NCI-H1436 treated with DMSO at 0.1 percent for 48 hours (cell line): ENCODE measurements at places on chromosomes 3 and 15.

GRCh38 chr3:61777483-61777882 is 216.1 kb downstream of the PTPRG start:
- no peak for DNase-seq

DNA sequence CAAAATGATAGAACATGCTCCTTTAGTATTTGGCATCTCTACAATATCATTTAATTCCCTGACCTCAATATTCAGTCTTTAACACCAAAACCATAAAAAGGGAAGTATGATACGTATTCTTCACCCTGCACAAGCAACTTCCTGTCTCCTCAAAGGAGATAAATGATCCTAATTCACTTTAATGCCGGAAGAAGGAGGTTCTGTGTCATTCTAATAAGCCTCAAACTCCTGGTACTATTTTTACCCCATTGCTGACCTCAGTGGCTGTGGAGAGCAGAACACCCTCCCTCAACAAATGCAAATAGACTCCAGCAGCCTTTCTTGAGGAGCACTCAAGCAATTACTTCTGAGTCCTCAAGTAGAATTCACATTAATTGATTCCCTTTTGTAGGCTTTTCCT is 173.3 kb downstream of the TMEM108 start:
- DNase-seq = peak; percentile 82

GRCh38 chr3:114178770-114179368 is at the start of gene DRD3:
Gene DRD3 (minus strand): TSS chr3:114179052. CDS start chr3:114171992, 7,060 bp downstream.
- no peak for DNase-seq

GRCh38 chr3:159319156-159319555 is 517.3 kb downstream of the MFSD1 start:
- DNase-seq = no peak

DNA sequence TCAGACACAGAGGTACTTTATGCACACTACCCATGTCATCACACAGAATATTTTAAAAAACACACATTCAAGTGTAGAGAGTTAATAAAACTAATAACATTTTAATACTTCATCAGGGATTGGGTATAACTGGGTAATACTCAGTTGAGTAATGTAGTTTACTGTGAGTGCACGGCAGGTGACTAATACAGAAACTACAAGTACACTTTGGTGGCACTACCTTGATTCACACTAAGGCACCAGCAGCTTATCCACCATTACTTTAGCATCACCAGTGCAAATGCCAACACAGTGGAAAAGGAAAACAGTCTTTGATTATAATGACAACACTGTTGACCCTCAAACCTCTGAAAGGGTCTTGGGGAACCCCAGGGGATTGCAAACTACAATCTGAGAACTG is 33.6 kb downstream of the ZNF280D start:
- no peak for DNase-seq

- DNase-seq = no peak
Observed at GRCh38 chr15:75114796-75115195, 86.9 kb upstream of the C15orf39 start.

GRCh38 chr3:20375302-20375701 is 189.3 kb upstream of the SGO1 start:
- no peak for DNase-seq

DNA sequence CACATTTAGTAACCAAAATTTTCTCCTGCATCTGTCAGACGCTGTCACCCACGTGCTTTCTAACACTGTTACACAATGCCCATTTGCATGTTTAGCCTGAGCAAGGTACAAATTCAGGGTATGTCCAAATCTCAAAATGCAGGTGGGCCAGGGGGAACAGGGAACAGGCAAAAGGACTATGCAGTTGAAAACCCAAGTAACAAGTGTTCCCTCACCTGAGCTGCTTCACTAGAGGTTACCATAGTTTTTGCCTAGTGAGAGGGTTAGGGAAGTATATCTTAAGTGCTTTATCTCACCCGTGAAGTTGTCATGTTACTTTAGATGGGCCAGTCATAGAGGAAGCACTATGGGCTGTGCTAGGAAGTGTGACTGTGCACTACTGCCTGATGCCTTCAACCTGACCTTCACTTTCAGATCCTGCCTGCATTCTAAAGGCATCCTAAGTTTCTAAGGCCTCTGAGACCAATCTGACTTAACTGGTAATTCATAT is 6.0 kb upstream of the TMEM87A start:
- DNase-seq = no peak

GRCh38 chr3:7275396-7275795 is 414.5 kb downstream of the GRM7 start:
- DNase-seq = no peak
